ENCODE measurements at places on chromosomes 2 and 18. TPM values are rescaled to one million over a fixed set of nuclear protein-coding genes. Genes with fewer than 3 reads are reported as not detected.

TCF7L1 gene
- not detected for total RNA-seq

NETO1 gene
- total RNA-seq: not detected

GRCh38 chr2:96962567-96963203 lies 23.7 kb downstream of the FAM178B start:
- peaks cover 48% of the 10 kb centered on the region for H3K4me1 ChIP-seq
- peak overlapping the region; percentile 43 for H3K4me3 ChIP-seq
- peak overlapping the region; percentile 73 for H3K27ac ChIP-seq
- no peaks in the 10 kb centered on the region for H3K36me3 ChIP-seq
- no peaks in the 10 kb centered on the region for H3K27me3 ChIP-seq

- H3K4me1 ChIP-seq: no peaks in the 10 kb centered on the region
- no peaks in the 10 kb centered on the region for H3K27me3 ChIP-seq
- peak; percentile 1 for DNase-seq
- no peaks in the 10 kb centered on the region for H3K36me3 ChIP-seq
- H3K4me3 ChIP-seq: no peak overlapping the region
These were observed 125.5 kb downstream of the SMAD7 start for GRCh38 chr18:48825101-48825745.

DNA sequence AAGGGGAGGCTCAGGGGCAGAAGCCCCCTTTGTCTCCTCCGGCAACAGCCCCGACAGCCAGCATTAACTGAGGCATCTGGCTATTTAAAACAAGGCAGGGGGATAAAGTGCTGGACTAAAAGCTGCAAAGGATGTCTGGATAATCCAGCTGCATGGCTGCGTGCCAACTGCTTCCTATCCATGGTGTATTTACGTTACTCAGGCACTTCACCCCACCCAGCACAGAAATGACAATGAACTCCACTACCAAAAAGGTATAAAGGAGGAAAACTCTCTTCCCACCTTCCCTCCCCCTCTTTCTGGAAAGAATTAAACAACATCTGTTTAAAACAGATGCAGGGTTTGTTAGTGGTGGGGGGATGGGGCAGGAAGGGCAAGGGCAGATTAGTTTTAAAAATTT lies 82.5 kb downstream of the SPRED2 start:
- H3K27ac ChIP-seq: no peak overlapping the region
- no peak overlapping the region for H3K4me3 ChIP-seq
- H3K36me3 ChIP-seq: peaks cover 3% of the 10 kb centered on the region
- no peak for DNase-seq
- no peaks in the 10 kb centered on the region for H3K4me1 ChIP-seq

DNA sequence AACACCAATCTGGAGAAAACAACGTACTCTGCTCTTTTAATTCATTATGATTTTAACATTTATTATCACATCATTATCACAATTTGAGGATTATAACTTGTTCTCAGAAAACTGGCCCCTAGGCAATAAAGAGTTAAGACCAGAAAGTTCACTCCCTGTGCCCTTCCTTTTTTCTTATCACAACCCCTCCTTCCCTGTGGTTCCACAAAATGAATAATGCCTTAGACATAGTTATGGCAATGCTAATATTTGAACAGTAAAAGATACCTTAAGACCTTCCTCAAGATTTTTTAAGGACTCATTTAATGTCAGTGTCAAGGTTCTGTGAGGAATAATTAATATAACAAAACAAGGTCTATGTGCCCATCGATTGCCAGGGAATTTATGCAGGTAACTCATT lies 596.2 kb downstream of the ARHGAP15 start:
- no peaks in the 10 kb centered on the region for H3K27me3 ChIP-seq
- H3K27ac ChIP-seq: no peak overlapping the region
- no peak for DNase-seq
- no peaks in the 10 kb centered on the region for H3K36me3 ChIP-seq
- peaks cover 12% of the 10 kb centered on the region for H3K4me1 ChIP-seq
